ENCODE measurements at places on chromosomes 5 and 9.

DNA sequence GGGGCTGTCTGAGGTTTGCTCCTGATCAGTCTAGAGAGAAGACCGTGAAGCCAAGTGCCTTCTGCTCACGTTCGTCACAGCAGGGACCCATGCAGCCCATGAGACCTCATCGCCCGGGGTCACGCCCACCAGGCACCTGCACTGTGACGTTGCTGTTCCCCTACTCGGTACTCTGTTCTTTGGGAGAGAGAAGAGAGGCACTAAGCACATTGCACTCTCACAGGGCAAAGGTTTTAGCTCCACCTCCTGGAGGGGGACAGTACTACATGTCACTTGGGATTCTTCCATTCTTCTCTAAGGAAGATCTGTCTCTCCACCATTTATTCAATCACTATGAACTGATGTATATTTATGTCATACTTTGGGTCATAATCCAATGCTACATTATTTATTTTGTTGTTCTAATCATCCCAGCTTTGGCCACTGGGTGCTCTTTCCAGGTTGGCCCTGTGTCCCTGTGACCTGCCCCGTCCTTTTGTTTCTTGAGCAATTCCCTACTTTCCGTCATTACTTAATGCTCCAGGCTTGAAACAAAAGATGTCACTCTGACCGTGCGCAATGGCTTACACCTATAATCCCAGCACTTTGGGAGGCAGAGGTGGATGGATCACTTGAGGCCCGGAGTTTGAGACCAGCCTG, 31.4 kb upstream of the BRD3 start:
- no peak overlapping the region for H3K4me3 ChIP-seq
- H3K4me1 ChIP-seq: no peaks in the 10 kb centered on the region
- peaks cover 5% of the 10 kb centered on the region for H3K36me3 ChIP-seq
- no peak overlapping the region for H3K27ac ChIP-seq
- H3K27me3 ChIP-seq: peaks cover 51% of the 10 kb centered on the region

DNA sequence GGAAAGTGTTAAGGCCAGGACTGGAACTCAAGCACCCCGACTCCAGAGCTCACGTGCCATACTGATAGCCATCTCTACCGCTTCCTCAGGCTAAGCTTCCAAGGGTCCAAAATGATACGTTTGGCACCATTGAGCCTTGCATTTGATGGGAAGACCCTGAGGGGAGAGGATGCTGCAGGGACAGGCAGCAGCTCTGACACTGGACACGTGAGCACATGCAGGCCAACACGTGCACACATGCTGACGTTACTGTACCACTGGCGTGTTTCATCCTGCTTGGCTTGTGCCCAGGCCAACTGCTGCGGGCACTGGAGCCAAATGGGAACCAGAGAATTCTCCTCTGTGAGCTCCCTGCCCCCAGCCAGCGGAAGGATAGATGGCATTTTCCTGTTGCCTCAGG, 5.2 kb downstream of the FAT2 start:
- H3K36me3 ChIP-seq: no peaks in the 10 kb centered on the region
- no peak for DNase-seq
- H3K4me1 ChIP-seq: peaks cover 9% of the 10 kb centered on the region
- peaks cover 27% of the 10 kb centered on the region for H3K27me3 ChIP-seq
- no peak overlapping the region for H3K27ac ChIP-seq

DNA sequence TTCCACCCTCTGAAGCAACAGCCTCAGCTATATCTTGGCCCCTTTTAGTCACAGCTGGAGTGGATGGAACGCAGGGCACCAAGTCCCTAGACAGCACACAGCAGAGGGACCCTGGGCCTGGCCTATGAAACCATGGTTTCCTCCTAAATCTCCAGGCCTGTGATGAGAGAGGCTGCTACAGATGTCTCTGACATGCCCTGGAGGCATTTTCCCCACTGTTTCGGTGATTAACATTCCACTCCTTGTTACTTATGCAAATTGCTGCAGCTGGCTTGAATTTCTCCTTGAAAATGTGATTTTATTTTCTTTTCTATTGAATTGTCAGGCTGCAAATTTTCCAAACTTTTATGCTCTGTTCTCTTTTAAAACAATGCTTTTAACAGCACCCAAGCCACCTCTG, 384.8 kb downstream of the PRR16 start:
- no peaks in the 10 kb centered on the region for H3K4me1 ChIP-seq
- H3K27ac ChIP-seq: no peak overlapping the region
- no peak for DNase-seq
- no peaks in the 10 kb centered on the region for H3K27me3 ChIP-seq
- H3K4me3 ChIP-seq: no peak overlapping the region
- H3K36me3 ChIP-seq: no peaks in the 10 kb centered on the region

DNA sequence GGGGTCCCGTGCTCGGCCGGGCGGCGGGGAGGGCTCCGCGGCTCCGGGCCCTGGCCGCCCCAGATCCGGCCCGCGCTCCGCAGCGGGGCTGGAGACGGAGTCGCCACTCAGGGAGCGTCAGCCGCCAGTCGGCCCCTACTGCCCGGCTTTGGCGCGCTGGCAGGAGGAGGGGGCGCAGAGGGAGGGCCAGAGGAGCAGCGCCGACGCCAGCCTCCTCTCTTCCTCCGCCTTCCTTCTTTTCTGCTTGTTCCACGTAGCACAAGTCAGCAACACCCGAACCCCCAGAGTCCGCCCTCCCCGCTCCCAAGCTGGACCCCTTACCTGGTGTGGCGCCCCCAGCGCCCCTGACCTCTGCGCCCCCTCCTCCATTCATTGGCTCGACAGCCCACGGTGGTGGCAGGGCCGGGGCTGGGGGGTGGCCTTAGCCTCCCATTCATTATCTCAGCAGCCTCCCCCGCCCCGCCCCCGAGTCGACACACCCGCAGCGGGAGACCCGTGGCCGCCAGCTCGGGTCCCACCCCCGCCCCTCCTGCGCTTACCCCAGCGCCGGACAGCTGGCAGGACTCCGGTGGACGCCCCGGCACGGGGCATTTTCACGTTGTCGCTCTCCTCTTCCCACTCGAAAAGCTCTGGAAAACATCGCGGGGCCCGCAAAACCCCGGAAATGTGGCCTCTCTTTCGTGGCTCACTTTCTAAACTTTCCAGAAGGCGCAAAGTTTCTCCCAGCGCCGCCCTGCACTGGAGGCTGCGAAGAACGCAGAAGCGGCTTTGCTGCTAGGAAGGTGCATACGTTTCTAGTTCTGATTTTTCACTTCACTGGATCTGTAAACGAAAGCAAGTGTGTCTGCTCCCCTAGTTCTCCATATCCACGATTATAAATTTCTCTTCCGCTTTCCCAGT, at the start of gene LPAR1:
TSS of gene LPAR1 (minus strand) at position 140 of the 900 bp plus-strand sequence. CDS start 66,353 bp downstream, outside the sequence.
- H3K4me1 ChIP-seq: peaks cover 42% of the 10 kb centered on the region
- peak within 1 kb of the TSS; percentile 93 for H3K4me3 ChIP-seq
- peaks cover 48% of the 10 kb centered on the region for H3K27me3 ChIP-seq
- H3K36me3 ChIP-seq: no peaks in the 10 kb centered on the region
- H3K27ac ChIP-seq: no peak within 1 kb of the TSS

Measured in nephron progenitor cell (in vitro differentiated cells).